Activated gamma-delta T cell treated with Interleukin-2 at 50 U/mL for 16 hours (primary cell): ENCODE measurements at places on chromosomes 13 and 19.

DNA sequence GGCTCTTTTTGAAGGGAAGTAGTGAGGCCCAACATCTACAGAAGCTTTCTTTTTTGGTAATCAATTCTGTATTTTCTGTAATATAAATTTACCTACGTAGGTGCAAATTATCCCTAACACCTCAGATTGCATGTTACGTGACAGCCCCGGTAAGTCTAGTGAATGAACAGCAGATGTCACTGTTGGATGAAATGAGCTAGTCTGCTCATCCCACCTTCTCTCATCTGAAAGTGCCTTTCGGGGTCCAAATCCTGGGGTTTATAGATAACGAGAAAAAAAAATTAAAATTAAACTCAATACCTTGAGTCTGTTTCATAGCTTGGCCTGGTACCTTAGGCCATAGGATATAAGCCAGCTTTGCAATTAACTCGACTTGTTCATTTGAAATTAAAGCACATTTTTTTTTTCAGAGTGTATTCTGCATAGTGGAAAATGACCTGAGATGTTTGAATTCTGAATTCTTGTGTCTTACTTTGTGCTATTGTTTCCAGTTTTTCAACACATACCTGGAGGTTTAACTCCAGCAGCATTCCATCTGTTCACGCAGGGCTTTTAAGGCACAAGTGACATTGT lies 548.2 kb downstream of the GPC5 start:
- DNase-seq, result no peak

DNA sequence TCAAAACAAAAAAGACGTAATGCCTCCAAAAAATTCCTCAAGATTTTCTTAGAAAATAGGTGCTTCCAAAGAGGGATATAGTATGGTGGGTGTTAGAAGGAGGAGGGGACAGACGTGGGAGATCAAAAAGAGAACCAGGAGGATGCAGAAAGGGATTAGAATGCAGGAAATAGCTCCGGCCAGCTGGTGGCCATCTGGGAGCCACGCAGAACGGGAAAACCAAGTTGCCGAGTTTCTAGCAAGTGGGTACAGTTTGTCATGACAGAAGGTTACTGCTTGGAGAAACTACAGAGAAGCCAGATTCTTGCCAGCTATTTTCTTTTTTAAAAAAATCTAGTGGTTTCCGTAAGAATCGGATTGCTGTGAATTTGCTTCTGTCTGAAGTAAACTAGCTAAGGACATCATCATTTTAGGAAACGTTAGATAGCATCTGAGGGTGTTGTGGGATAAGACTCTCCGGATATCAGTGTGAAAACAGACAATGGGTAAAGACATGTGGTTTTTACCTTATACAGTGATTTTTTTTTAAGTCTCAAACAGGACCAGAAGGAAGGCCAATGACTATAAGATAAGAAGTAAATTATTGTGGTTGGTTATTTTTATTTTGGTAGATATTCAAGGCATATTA lies 104.9 kb downstream of the HSPH1 start:
- DNase-seq, result no peak

DNA sequence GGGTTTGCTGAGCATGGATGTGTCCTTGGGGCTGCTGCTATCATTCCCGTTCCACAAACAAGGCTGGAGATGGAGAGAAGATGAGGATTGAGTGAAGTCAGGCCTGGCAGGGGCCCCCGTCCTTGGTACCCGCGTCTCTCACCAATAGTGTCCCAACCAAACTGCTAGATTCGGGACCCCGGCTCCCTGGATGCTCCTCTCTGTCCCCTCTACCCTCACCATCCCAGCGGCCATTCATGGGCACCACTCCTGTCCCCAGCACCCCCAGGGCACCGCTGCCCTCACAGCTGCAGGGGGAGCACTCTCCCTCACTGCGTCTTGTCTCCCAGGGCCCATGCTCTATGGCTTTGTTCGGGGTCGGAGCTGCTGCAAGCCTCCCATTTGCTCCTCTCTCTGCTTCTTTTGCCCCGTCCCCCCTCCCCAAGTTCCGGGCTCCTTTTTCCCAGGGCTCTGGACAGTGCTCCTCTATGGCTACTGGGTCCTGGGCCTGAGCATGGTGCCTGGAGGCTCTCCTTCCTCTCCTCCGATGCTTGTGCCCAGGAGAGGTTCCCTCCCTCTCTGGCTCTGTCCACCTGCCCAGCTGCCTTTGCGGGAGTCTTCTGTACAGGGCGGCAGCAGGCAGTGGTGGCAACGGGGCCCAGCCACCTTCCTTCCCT lies 219.5 kb downstream of the TEX29 start:
- DNase-seq, result no peak

DNA sequence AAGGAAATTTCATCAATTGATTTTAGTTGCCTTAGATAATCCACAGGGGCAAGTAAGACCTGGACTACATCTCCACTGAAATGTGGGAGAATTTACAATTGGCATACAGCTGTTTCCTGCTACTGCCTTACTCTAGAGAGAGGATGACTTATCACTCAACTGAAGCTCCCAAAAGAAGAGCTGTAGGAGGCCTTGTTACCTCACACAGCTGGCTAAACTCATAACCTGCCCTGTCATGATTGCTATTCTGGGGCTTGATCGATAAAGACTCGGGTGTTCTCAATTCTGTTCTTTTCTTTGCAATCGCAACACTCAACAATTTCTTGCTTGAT lies 1396.4 kb downstream of the EFNB2 start:
- DNase-seq, result no peak

- no peak for DNase-seq
These were observed 27.1 kb downstream of the PIBF1 start for GRCh38 chr13:72808917-72809500.

GRCh38 chr19:50728084-50728737 lies 5.0 kb downstream of the CLEC11A start:
- DNase-seq, result peak; percentile 68

GRCh38 chr13:107139006-107139405 lies 571.1 kb upstream of the ARGLU1 start:
- DNase-seq, result no peak

DNA sequence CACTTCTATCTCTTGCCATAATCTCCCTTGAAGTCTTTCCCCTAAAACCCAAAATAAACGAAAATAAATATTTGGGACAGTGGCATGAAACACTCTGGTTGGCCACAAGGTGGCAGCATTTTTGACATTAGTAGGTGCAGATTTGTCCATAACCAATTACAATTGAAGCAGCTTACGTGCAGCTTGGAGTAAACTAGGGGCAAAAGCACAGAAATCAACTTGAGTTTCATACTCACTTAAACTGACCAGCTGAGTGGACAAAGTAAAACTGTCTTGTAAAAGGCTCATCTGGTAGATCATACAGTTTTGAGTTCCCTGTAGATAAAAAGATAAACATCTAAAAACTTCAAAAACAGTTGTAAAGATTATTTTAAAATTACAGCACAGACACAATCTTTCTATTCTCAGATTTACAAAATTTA lies 18.8 kb downstream of the PDCD5 start:
- peak; percentile 49 for DNase-seq

DNA sequence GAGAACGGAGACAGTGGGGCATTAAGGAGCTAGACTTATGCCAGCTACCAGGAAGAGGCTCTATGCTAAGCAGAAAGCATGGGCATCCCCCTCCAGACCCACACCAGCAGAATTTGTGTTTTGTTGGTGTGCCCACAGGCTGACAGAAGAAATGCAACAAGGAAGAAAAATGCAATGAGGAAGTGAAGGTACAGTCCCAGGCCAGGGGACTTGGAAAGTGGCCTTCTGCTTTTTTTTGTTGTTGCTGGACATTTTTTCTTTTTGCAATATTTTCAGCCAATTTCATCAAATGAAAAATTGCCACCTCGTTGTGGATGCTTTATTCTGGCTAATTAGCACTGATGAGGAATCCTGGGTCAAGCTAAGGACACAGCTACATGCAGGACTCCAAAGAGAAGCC lies 167.7 kb downstream of the TSHZ3 start:
- no peak for DNase-seq

DNA sequence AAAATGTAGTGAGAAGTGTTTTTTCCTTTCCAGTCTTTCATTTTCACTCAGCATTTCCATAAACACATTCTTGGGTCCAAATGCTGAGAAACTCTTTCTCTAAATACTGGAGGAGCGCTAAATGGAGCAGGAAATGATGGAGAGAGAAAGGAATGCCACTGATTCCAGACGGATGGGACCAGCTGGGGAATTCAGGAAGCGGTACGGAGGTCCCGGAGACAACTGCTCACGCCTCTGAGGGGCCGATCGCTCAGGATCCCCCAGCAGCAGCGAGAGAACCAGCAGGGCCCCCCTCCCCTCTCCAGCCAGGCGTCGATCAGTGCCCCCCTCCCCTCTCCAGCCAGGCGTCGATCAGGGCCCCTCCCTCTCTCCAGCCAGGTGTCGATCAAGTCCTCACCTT lies 13.2 kb downstream of the RASA3 start:
- DNase-seq, result no peak

DNA sequence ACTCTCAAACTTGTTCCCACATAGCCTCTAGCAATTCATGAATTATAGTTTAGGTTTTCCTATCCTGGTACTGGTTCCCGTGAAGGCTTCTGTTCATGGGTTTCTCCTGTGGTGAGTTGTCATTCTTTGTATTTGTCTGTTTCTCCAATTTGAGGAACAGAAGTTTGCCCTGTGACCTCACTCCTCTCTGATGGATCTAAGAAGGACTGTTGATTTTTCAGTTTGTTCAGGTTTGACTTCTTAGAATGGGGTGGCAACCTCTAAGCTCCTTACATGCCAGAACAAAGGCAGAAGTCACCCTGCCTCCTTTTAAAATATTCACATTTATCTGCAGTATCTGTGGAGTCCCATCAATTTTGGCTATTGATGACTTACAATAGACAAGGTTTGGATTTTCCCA lies 354.0 kb downstream of the SPRY2 start:
- no peak for DNase-seq

DNA sequence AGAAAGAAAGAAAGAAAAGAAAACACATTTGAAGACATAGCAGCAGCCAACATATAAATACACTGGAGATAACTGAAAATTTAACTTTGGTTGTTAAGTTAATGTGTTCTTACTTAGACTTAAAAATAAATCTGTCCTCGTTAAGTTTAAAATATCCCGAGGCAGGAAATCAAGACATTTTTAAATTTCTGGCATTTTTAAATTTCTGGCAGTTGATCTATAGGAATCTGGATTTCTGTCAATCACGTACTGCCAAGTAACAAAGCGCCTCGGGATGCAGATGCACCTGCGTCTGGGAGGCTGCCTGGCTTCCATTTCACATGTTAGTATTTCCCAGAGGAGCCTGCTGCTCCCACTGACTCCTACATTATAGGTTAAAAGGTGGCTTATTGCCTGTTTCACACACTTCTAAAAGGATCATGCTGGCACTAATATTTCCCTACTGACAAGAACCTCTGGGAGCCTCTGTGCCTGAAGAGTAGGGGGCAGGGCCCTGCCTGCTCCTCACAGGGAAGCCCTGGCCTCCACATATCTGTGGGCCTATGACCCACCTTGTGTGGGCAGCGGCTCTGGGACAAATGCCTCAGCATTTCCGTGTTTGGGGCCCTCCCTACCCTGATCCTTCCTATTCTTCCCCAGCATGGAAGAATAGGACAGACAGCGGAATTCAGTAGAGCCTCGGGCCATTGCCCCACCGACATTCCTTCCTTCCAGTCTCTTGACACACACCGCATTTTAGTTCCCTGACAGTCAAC lies 62.8 kb upstream of the ATP12A start:
- DNase-seq, result no peak

DNA sequence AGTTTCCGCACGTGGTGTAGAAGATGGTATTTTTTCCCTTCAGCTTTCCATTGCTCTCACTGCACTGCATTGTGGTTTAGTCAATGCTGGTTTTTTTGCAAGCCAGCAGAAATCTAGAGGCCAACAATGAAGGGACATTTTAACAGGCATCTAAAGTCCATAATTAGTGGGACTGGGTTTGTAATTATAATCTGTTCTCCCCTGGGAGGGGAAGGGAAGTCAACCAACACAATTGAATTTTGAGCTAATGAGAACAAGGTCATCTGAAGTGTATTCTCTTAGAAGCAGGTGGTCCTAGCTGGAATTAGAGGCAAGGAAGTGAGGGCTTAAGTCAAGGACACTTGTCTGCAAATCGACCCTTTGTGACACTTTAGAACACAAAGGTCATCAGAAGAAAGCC lies 156.4 kb downstream of the MYO16 start:
- no peak for DNase-seq

- DNase-seq, result no peak
These were observed 32.0 kb downstream of the CCDC8 start for GRCh38 chr19:46381346-46381745.

DNA sequence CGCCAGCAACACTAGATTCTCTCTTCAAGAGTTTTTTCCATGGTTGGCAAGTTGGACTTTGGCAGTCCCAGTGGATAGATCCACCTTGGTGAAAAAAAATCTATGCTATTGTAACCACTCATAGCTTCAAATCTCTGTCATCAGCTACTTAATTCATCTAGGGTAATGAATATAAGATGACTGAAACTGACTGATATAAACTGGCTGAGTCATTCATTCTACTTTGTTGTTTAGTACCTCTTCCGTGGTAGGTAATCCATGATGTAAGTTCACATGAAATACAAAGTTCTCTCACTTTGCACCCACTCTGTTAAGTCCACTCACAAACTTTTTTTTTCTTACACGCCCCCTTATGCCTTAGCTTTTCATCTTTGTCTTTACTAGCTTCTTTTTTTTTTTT lies 1381.5 kb downstream of the SLITRK5 start:
- DNase-seq, result no peak

DNA sequence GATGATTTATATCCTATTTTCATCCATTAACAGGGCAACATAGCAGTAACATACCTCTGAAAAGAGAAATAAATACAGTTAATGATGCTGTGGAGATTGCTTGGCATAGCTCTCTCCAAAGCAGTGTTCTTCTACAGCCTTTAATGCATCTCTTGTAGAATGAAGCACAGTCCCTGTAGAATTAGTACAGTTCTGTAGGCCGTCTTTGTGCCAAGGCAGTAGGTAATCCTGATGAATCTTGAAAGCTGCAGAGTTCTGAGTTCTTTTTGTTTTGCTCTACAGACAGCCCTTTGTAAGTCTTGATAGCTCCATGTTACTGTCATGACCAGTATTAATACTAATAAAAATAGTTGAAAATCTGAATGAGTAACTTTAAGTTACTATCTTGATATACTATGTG lies 184.2 kb downstream of the MAB21L1 start:
- no peak for DNase-seq

DNA sequence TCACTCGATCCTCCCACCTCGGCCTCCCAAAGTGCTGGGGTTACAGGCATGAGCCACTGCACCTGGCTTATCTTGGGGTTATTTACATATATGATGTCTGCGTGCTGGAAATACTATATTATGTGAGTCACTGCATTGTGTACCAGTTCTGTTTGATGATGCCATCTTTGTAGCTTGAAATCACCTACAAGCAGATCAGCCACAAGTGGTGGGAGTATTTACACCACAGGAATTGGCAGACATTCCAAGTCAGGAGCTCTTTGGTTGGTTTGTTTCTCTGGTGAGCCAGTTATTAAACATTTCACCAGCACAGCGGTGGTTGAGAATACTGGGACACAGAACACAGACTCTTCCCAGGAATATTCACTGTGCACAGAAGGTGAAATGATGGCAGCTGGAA lies 4.5 kb upstream of the TIMM44 start:
- DNase-seq, result no peak

GRCh38 chr13:103960001-103960400 lies 893.8 kb upstream of the SLC10A2 start:
- DNase-seq, result no peak
